ENCODE measurements at places on chromosomes 13 and 19.
A peak's percentile ranks its signal among the peaks of the same experiment; 100 is the strongest.

GRCh38 chr19:18257503-18258470 is 16.5 kb downstream of the IQCN start:
- no peak for DNase-seq

GRCh38 chr13:36051082-36051481 is 80.1 kb downstream of the DCLK1 start:
- no peak for DNase-seq

DNA sequence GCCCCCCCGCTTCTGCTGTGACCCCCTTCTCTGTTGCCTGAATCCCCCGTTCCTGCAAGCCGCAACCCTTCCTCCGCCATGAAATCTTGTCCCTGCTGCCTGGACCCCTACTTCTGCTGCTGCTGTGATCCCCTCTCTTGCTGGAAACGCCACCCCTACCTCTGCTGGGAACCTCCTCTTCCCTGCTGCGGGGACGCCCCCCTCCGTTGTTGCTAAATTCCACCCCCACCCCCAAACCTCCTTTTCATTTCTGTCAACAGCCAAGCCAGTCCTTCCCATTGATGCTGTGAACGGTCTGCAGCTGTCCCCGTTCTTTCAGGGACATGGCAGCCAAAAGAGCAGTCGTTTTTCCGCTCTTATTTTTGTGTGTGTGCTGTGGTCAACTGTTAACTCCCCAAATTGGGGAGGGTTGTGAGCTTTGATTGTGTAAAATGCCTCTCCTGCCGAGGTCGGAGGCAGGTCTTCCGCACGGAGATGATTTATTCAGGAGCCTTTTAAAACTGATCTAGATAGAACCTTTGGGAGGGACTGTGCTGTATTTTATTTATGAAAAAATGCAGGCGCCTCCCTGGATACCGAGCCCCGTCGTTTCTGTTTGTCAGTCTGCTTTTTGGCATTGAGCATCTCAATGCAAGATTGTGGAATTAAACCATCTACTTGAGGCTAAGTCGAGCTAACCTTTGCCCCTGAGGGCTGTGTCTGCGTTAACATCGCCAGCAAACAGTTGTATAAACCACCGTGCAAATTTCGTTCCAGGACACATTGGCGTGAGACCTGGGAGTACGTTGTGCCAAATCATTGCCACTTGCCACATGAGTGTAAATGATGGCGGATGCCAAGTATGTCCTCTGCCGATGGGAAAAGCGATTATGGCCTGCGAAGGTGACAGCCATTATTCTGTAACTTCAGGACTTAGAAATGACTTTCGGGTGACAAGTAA is 27.9 kb upstream of the NDUFS7 start:
- DNase-seq, result no peak

DNA sequence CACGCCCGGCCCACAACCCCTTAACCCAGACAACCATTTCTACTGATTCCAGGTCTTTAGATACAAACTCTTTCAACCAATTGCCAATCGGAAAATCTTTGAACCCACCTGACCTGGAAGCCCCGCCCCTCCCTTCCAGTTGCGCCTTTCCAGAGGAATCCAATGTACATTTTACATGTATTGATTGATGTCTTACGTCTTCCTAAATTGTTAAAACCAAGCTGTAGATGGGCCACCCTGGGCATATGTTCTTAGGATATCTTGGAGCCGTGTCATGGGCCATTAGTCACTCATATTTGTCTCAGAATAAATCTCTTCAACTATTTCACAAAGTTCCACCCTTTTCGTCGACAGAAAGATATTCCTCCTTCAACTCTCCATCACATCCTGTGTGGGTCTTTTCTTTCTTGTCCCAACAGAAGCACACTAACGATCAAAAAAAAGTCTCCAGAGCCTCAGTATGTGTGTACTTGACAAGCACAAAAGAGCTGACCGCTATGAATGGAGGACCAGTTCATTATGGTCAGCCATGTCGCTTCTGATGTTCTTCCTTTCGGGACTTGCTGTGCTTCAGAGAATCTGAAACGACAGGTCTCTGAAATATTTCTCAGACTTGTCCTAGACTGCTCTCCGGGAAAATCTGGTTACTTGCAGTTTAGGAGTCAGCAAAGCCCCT is 601 bp upstream of the ZNF749 start:
- peak; percentile 43 for DNase-seq

- no peak for DNase-seq
Measured at GRCh38 chr19:58227964-58228584, 640 bp upstream of the ZNF544 start.

GRCh38 chr13:111415246-111415645 is 94.8 kb downstream of the TEX29 start:
- no peak for DNase-seq

DNA sequence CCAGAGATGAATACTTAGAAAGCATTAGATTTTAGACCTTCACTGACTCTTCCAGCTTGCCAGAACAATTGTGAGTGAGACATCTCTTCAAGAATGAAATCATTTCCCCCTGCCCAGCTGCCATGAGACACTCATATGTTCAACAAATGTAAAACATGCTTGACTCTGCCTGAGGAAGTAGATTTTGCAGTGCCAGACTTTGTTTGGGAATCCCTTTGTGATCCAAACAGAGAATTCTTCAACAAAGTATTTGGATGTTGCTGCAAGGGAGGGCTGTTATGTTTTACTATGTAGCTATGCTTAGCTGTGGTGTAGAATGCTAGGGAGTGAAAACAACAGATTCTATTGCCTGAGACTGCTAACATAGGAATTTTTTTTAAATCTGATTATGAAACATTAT is 416.4 kb downstream of the DCT start:
- DNase-seq, result no peak

DNA sequence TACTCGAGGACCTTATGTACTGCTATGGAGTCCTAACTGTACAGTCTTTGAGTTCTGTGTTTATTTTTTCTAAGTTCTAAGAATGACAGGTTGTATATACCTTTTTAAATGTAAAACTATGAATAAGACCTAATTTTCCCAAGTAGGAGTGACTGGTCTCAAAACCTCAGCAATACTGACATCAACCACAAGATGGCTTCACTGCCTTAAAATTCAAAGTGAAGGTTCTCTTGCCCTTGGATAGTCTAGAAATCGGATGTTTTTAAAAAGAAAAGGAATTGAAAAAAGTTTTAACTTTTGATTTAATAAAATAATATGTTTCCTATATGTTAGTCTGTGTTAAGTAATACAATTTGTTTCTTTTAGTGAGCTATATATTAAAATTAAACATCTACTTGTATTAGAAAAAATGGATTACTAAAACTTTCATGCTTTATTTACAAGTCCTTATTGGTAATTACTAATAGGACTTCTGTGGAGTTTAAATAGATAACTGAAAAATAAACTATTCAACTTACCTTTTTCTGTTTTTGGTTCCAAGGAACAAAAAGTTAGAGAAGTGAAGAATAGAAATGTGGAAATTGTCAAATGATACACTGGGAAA is 52.0 kb downstream of the TDRD3 start:
- DNase-seq, result peak; percentile 12

- no peak for DNase-seq
Measured at GRCh38 chr13:38384171-38384570, 34.5 kb downstream of the UFM1 start.

GRCh38 chr13:103852036-103852435 is 785.8 kb upstream of the SLC10A2 start:
- no peak for DNase-seq

DNA sequence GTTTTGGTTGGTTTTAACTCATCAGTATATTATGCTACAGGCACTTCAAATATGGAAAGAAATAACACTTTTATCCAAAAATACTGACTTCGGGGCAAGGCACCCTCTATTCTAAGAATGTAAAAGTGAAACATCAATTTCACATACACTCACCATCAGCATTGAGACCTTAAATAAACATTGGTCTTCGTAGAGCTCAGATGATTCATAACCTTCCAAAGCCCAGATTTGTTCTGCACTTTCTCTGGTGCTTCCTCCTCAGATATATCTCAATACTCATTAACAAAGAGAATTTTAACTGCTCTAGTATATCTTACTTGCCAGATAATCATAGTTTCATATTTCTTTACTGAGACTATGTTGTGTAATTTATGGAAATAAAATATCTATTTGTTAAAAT is 794.3 kb downstream of the LIG4 start:
- no peak for DNase-seq

- no peak for DNase-seq
Measured at GRCh38 chr19:49042177-49042576, 1.5 kb upstream of the CGB5 start.

DNA sequence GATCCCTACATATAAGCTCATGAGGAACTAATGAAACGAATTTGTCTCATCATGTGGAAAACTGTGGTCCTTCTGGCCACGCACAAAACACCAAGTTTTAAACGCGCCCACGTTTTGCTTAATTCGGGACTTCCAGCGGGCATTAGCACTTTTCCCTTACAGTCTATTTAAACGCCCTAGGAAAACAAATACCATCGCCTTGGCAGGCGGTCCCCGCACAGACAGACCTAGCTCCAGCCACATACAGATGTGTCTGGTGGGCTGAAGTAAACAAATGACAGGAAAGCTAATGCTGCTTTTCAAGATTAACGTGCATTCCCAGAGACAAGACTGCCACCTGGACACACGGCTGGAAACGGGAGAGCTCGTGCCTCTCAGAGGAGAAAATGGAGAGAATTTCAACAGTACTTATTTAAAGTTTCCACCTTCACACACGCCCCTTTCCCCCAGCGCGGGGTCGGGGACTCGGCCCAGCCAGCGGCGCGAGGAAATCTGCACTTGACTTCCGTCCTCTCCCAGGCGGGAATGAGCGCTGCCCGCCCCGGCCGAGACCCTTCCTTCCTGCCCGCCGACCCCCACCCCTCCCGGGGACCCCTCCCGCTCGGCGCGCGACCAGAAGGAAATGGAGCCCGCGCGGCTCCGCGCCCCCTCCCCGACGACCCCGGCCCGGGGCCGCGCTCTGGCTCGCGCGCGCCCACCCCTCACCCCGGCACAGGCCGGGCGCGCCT is 931 bp downstream of the USP12 start:
- DNase-seq, result no peak

GRCh38 chr13:108154421-108154858 is 60.9 kb downstream of the LIG4 start:
- DNase-seq, result no peak

GRCh38 chr13:43848001-43848649 is 31.4 kb downstream of the CCDC122 start:
- no peak for DNase-seq

DNA sequence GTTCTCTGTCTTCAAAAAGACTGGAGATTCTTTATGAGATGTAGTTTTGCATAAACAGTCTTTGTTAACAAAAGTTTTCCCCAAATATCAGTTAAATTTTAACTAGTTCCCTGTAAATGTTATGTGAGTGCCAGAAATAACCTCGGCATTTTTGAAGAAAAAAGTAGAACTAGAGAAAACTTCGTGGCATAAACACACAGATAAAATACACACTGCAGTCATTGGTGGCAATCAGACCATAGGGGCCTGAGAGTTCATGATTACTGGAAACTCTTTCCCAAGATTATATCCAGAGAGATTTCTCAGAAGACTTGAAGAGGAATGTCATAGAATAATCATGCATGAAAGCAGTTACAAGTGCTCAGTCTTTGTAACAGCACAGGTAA is 190.0 kb downstream of the MZT1 start:
- DNase-seq, result no peak

Data from Panc1 (cell line).